ENCODE measurements at places on chromosomes 5 and 9.

- DNase-seq, result no peak
These were observed 120.4 kb upstream of the CACNA1B start for GRCh38 chr9:137757139-137757538.

DNA sequence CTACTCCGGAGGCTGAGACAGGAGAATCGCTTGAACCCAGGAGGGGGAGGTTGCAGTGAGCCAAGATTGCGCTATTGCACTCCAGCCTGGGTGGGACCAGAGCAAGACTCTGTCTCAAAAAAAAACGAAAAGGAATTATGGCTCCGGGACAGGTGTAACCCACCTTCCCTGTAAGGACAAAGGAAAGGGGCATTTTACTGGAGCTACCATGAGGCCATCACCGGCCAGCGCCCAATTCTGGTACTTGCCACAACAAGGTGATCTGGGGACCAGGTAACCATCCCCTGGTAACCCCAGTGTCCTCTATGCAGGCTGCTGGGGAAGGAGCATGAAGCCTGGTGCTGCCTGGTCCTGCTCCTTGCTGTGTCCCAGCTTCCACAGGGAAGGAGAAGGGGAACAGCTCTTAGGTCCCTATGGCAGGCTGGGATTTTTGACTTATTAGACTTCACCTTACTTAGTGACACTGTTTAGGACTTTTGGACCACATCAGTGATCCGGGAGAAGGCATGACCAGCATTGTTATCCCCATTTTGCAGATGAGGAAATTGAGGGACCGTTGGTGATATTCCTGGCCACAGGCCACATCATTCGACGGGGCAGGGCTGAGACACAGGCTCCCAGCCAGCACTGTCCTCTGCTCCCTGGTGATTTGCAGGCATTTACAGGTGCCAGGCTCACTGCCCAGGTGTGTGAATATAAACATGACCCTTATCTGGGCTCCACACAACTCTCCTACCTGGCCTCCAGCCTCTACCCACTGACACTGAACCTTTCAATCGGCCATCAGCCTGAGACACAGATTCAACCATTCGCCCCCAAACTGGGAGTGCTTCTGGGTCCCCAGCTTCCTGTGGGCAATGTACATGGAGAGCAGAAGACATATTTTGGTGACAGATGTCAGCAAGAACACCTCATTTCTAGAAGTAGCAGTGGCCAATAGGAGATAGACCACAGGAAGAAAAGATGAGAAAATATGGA lies 26.5 kb upstream of the ABO start:
- DNase-seq, result no peak

DNA sequence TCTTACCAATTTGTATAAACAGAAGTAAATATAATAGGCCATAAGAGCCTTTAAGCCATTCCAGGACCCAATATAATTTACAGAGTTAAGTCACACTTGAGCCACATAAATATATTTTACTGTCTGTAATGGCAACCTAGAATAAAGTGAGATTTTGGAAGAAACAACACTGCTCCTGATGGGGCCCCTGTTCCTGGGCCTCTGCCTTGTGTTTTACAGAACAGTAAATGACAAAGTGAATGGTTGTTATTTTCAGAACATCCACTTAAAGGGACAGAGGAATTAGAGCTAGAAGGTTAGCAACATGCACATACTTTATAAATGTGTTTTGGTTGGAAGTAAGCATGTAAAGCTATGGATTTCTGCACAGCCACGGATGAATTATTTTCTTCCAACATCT lies 3.6 kb downstream of the PTGER4 start:
- no peak for DNase-seq

GRCh38 chr9:22148876-22149637 lies 140.0 kb upstream of the CDKN2B start:
- no peak for DNase-seq

GRCh38 chr5:160480652-160481051 lies 59.0 kb downstream of the PTTG1 start:
- DNase-seq, result no peak

DNA sequence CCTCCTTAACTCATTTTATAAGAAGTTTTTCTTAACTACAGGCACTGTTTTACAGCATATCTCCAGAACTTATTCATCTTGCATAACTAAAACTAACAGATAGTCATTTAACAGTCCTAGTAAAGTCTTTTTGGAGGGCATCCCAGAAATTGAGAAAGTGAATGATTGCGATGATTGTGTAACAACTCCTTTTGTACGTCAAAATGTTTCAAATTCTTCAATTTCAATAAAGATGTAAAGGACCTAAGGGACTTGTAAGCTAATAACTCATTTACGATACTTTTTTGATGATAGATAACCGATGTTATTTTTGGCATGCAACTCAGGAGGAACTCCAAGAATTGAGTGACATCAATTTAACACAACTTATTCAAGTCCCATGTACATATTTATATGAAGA lies 42.7 kb downstream of the SVEP1 start:
- DNase-seq, result no peak

- no peak for DNase-seq
These were observed 203.5 kb upstream of the DAPK1 start for GRCh38 chr9:87294126-87294525.

DNA sequence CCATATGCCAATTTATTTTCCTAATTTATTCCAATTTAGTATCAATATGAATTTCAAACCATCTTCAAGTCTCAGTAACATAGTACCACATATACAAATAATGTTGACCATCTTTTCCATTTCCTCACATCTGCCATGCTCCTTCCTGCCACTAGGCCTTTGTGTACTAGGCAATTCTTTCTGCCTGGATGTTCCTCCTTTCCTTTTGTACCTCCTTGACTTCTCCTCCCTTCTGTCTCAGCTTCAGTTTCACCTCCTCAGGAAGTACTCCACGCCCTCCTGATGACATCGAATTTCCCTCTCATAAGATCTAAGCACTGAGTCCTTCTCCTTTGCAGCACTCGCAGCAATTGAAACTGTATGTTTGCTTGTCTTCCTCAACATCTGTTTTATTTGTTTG lies 53.9 kb downstream of the MEF2C start:
- no peak for DNase-seq

GRCh38 chr5:65050140-65050539 lies 281.4 kb downstream of the CWC27 start:
- no peak for DNase-seq

DNA sequence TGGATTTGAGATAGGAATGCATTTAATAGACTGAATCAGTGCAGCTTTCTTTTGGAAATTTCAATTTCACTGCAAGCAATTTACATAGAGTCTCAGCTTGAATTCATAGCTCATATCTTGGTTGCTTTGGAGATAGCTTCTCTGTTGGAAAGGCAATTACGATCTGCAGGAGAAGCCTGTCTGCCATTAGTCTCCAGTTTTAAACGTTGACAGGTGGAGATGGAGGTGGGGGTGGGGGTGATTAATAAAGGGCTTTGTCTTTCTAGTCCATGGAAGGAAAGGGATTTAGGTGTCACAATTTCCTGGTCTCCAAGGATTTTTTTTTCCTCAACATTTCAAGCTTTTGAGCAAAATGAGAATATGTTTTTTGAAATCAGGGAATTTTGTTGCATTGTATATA lies 184.7 kb downstream of the CARTPT start:
- no peak for DNase-seq

DNA sequence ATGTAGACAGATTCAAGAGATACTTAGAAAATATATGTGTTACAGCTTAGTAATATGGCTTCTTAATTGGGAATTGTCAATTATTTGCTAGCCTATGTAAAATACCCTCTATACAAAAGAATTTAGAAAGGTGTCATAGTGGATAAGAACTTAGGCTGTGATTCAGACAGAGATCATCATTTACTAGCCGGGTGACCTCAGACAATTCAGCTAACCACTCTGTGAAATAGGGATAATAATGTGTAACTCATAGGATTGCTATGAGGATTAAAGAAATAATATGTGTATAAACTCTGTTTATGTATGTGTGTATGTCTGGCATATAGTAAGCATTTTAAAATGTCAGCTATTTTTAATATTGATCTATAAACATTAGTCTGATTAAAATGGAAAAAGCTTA lies 5.9 kb upstream of the LARS1 start:
- DNase-seq, result no peak
